ENCODE measurements at places on chromosomes 6 and 20.

GRCh38 chr6:101118136-101118396, 236.9 kb upstream of the ASCC3 start:
- no peak for DNase-seq

DNA sequence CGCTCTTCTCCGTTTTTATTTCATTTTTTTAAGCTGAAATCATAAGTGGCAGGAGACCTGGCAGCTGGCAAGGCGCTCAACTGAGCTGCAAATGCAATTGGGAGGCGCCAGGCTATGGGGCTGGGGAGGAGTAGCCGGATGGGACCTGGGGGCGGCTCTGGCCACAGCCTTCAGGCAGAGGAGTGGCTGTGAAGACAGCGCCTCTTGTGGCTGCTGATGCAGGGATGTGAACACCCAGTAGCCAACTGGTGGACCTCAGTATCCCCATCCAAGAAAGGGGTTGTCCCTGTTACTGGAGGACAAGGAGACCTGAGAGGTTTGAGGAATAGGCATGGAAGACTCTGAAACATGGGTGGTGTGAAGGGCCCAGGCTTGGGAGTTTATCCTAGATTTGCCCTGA, 12.6 kb downstream of the KCNK17 start:
- DNase-seq = no peak

DNA sequence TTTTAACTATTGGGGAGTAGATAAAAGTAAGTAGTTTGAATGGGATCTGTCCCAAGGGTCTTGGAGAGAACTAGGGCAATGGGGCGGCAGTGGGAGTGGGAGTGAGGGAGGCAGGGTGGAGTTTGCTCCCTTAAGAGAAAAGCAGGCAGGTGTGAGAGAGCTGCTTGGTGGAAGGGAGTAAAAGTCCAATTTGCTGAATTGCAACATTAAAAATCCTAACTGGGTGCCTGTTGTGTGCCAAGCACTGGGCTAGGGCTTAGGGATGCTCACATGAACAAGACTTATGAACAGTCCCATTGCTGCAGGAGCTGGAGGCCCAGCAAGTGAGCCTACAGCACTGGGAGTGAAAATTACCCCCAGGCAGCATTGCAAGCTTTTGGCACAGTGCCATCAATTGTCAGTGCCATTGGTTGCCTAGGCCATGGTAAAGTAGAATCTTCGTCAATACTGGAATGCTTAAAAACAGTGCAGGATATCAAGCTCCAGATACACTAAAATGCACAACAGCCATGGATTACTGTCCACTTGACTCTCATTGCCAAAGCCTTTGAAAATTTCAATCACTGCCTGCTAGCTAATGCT, 277.7 kb upstream of the JARID2 start:
- no peak for DNase-seq

- no peak for DNase-seq
These were observed 54.2 kb downstream of the TRAM2 start for GRCh38 chr6:52522655-52523054.

DNA sequence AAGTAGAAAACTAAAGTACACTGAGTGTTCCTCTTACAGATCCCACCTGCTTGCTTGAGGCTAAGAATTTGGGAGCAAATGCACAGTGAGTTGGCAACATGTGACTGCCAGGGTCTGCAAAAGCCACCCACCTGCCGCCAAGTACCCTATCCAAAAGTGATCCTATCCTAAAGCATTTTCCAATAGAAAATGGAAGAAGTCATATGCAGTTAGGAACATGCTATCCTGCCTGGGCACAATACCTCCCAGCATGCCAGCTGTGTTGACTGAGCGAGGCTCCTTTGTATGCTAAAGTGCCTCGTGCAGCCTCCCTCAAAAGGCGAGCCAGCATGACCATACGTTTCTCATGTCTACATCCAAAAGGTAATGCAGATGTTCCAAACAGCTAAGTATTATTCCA, 52.7 kb downstream of the TRAF3IP2 start:
- DNase-seq = no peak

GRCh38 chr6:88813045-88813444, 150.4 kb downstream of the RNGTT start:
- no peak for DNase-seq

- no peak for DNase-seq
These were observed 1.2 kb downstream of the KAT14 start for GRCh38 chr20:18138639-18139583.

- no peak for DNase-seq
These were observed 870.1 kb downstream of the C6orf118 start for GRCh38 chr6:164439331-164439730.

DNA sequence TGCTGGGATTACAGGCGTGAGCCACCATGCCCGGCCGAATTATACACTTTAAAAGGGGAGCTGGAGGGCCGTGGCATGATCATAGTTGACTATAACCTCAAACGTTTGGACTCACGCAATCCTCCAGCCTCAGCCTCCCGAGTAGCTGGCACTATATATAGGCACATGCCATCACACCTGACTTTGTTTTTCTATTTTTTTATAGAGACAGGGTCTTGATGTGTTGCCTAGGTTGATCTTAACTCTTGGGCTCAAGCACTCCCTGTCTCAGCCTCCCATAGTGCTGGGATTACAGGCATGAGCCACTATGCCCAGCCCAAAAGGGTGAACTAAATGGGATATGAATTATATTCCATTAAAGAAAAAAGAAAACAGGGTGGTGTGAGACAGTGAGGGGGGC, 7.8 kb downstream of the PTGIS start:
- no peak for DNase-seq

- no peak for DNase-seq
These were observed 25.5 kb downstream of the BANF2 start for GRCh38 chr20:17725094-17725835.

DNA sequence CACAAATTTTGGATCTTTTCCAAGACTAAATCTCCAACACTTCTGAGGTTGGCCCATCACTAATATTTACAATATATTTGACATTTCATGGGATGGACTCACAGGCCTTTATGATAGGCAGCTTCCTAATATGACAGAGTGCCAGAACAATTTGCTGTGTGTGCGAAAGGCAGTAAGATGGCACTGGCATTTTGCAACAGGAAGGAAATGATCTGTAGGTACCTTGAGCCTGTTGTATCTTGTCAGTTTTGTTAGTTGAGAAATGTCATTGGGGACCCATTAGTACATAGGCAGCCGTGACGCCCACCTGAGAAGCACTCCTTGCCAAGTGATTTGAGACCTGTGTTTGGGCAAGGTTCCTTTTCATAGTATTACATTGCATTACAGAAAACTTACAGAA, 153.4 kb upstream of the HEY2 start:
- no peak for DNase-seq

DNA sequence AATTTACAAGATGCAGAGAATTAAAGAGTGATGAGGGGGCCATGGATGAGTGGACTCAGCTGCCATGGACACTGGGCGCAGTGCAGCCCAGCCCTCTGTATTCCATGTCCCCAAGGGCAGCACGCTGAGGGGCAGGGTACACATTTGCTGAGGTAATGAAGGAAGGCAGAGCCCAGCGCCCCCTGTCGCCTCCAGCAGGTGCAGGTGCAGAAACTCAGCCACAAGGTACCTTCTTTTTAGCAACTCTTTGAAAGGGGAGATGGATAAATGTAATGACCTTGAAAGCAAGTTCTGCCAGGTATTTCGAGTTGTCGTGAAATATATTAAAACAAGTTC, 7.1 kb downstream of the CD93 start:
- no peak for DNase-seq

- DNase-seq = no peak
These were observed 1193.0 kb upstream of the CITED2 start for GRCh38 chr6:140567466-140567865.

- DNase-seq = no peak
These were observed 305.0 kb downstream of the SMOC2 start for GRCh38 chr6:168746013-168746412.

- no peak for DNase-seq
These were observed 112.1 kb upstream of the TMEM170B start for GRCh38 chr6:11425431-11425871.

DNA sequence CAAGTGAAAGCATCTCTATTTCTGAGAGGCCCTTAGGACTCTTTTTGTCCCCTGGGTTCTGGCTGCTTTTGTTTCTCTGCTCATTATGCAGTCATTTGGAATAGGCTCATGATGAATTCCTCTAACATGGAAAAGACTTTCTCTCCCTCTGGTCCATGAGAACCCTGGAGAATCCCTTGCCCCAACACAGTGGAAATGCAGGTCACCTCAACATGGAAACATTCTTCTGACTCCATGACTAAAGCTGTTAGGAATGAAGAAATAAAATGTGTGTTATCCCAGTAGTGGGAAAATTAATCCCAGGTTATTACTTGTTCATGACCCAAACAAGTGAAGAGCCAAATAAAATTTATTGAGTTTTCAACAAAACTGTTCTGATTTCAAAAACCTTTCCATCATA, 458.6 kb downstream of the EPM2A start:
- DNase-seq = no peak

Data from activated CD4-positive, alpha-beta T cell treated with anti-CD3 and anti-CD28 coated beads, Interleukin-2, amount 50 U/mL, for 48 hours (primary cell).